ENCODE measurements at places on chromosomes 11 and 22. TPM values are rescaled to one million over a fixed set of nuclear protein-coding genes. Genes with fewer than 3 reads are reported as not detected.
A peak's percentile ranks its signal among the peaks of the same experiment; 100 is the strongest.

The MYEOV gene
- 0.14 TPM for total RNA-seq

- peak; percentile 28 for DNase-seq
- H3K4me3 ChIP-seq: no peak overlapping the region
- H3K27ac ChIP-seq: no peak overlapping the region
- no peaks in the 10 kb centered on the region for H3K27me3 ChIP-seq
- H3K4me1 ChIP-seq: 0 out of 2 replicates have a peak, but pooled peaks cover 5% of the 10 kb centered on the region
These were observed 426.4 kb downstream of the SHANK2 start for GRCh38 chr11:70825893-70826540.

The VWA5A gene
- 15.2 TPM for total RNA-seq

DNA sequence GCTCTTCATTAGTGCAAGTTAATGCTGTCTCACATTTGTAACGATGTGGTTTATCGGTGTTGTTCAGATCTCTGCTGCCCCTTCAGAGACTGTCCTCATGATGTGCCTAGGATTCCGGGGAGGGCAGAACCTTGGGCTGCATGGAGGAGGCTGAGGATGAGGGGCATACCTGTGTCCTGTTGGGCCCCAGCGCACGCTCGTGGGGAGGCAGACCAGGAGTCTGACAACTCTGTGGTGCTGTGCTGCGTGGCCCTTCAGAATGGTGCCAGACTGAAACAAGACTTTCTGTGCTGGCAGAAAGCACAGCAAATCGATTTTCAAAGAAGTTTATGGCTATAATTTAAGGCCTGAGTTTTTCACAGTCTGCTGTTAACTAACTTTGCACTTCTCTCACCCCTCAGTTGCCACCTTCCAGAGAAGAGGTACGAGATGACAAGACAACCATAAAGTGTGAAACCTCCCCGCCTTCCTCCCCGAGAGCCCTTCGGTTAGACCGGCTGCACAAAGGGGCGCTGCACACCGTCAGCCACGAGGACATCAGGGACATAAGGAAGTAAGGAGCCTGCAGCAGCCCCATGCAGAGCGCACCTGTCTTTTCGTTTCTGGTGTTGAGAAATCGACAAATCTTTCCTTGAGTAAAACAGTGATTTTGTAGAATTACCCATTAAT is 44.3 kb upstream of the CTTN start:
- no peaks in the 10 kb centered on the region for H3K27me3 ChIP-seq
- DNase-seq: no peak
- peaks cover 27% of the 10 kb centered on the region for H3K36me3 ChIP-seq
- H3K4me1 ChIP-seq: no peaks in the 10 kb centered on the region
- H3K4me3 ChIP-seq: no peak overlapping the region

GRCh38 chr22:41947424-41948080 is 600 bp upstream of the CENPM start:
- DNase-seq: no peak
- peaks cover 35% of the 10 kb centered on the region for H3K4me1 ChIP-seq
- H3K36me3 ChIP-seq: 0 out of 2 replicates have a peak, but pooled peaks cover 4% of the 10 kb centered on the region
- peak overlapping the region; percentile 55 for H3K4me3 ChIP-seq

DNA sequence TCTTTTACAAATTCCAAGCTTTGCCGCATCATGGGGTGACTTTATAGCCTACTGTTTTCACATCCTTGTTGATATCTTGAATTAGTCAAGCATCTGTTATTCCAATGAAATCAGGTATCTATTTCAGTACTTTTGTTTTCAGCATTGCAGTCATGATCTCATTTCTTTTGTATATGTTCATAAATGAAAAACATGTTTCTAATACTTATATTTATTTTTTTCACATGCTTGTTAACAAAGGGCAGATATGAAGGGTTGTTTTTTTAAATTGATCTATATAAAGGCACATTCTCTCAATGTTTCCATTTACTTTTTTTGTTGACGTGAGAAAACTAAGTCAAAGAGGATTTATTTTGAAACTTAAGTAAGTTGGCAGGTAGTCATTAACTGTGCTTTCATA is 964.8 kb downstream of the JRKL start:
- H3K27me3 ChIP-seq: no peaks in the 10 kb centered on the region
- DNase-seq: no peak
- H3K4me1 ChIP-seq: peaks cover 9% of the 10 kb centered on the region
- no peak overlapping the region for H3K27ac ChIP-seq
- H3K36me3 ChIP-seq: no peaks in the 10 kb centered on the region
